Suppressor macrophage (primary cell): ENCODE measurements at places on chromosomes 3 and 15.

DNA sequence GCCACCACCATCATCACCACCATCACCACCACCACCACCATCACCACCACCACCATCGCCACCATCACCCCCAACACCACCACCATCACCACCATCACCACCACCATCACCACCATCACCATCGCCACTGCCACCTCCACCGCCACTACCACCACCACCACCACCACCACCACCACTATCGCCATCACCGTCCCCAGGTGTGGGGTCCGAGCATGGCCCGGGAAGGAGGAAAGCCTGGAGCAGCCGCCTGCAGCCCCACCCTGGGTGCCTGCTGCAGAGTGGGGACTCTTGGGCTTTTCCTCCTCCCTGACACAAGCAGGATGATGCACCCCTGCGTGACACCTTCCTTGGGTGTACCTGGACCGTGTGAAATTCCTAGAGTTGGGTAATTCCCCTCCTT, 43.9 kb downstream of the MUC4 start:
- no peak for DNase-seq

DNA sequence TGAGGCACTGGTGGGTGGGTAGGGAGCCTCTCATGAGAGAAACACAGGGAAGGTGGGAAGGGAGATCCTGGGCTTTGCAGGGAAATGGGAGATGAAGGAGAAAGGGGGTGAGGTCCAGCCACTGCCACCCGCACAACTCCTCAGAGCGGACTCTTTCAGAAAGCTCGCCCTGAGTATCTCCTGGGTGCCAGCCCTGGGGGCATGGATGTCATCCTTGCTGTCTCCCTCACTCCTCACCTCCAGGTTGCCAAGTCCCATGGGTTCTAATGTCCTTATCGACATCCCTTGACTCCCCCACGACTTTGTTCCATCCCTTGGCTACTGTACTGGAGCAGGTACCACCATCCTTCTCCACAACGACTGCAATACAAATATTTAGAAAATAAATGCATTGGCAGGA, 40.9 kb downstream of the SYNM start:
- DNase-seq, result no peak

DNA sequence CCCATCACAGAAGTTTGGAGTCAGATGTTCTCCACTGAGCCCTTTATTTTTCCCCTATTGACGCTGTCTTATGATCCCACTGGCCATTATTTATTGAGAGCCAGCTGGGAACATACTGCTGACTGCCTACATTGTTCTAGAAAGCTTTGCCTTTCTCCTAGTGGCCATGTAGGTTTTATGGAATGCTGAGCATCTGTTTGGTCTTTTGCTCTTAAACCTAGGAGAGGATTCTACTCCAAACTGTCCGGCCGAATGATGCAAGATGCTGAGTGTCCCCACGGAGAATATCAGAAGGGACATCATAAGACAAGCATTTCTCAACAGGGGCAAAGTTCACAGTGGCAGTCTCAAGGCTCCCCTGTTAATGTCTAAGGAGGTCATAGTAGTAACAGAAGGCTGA, 171.4 kb downstream of the ARRDC4 start:
- DNase-seq, result no peak

DNA sequence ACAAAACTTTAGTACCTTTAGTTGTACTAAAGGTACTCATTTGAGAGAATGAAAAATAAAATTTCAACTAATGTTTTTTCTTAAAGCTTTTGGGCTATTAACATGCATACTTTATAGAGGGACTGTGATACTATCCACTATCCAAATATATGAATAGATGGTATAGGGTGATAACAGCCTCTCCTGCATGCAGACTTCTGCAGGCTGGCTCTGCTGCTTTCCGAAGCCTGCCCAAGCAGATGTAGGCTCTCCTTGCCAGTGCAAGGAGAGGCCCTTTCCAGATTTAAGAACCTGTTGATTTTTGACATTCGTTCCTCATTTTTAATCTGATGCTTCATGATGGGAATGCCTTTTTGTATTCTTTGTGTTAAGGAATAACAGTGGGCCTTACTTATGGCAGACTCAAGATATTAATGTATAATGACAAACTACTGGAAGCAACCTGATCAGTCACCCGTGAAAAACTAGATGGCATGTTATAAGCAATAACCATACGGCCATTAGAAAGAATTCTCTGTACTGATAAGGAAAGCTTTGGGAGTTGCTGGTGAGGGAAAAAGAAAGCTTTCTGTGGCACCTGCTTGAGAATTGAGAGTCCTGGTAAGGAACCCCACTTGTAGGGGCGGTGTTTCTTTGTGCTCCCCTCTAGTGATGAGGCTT, 181.7 kb downstream of the TP63 start:
- DNase-seq, result no peak

DNA sequence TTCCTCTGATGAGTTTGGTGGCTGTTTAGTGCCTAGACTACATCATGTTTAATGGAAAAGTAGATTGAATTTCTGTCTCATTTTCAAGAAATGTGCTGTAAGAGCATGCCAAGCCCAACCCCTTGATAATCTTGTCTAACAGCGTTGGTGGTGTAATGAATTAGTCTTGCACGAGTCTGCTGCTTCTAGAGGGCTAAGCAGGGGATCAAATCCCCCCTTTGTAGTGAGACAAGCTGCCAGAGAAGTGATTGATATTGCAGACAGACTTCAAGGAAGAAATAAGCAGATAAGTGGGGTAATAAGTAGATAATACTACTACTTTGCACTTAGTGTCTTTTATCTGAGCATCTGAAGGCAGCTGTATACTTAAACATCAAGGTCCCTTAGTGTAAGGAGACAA, 141.4 kb downstream of the TP63 start:
- DNase-seq, result no peak

DNA sequence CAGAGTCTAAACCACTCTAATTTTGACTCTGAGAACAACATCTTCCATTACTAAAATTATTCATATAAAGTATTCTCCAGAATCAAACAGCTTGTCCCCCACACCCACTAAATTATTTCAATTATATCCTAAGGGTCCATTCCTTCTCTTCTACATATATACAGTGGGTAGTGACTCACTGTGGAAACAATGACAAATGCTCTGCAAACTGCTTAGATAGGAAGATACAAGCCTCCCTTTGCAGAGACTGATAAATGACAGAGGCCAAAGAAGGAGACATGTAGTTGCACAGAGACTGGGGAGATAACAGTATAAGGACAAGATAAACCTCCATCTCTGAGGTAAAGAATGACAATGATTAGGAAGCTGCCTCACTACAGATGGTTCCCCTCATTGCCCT, 1087.4 kb downstream of the AGBL1 start:
- DNase-seq, result no peak

GRCh38 chr3:171834461-171834801, 8.7 kb upstream of the TMEM212 start:
- no peak for DNase-seq

- DNase-seq, result no peak
Observed at GRCh38 chr15:83174891-83175290, 32.7 kb downstream of the HDGFL3 start.

DNA sequence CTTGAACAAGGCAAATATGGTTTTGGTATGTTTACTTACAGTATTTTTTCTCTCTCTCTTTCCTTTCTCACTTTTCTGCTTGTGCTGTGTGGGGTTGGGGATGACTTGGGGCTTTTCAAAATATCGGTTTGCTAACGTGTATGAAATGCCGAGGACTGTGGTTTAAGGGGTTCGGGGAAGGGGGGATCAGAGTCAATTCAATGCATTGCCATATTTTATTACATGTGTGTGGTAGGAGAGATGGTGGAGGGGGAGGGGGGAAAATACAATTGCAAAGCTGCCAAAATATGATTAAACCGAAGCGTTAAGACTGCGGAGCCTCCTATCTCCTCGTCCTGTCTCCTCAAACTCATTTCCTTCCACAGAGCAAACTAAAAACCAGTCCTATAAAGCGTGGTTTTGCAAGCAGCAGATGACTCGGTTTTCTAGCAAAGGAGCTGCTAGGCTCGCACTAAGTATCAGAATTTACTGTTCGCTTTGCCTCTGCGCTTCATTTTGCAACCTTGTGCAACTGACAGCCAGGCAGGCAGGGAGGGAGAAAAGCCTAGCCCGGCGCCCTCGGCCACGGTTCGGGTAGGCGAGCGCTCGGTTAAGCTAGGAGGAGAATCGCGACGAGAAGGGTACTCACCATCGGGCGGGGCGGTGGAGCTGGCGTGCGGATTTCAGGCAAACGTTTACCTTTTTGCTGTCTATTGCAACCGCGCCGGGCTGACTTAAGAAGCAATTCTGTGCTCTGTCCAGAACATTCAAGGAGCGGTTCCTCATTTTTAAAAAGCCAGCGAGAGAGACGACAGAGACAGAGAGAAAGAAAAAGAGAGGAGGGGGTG, 4.0 kb upstream of the NR2F2 start:
- no peak for DNase-seq

DNA sequence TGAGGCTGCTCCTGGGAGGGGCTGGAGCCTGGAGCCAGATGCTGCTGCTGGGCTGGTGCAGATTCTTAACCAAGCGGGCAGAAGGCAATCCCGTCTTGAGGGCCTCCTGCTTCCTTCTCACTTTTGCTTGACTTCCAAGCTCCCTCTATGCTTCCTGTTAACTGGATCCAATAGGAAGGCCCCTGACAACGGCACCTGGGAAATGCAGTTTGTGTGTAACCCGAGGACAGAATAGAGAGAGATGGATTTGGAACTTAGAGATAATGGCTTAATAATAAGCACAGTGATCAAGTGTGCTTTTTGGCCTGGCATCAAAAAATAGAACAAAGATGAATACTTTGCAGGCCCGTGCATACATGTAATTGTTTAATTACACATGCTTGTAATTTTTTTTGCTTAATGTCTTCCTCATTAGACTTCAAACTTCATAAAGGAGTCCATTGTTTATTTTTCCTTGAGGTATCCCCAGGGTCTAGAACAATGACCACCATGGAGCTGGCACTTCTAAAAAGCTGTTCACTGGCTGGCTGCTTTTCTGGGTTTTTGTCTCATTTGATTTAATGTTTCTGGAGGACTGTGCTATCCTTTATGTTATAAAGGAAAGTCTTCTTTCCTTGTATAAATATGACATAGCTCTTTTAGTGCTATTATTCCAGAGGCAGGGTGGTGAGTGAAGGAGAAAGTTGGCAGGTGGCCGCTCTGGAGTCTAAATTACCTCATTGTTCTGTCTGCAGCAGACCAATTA, 63.3 kb upstream of the MITF start:
- DNase-seq, result no peak

- DNase-seq, result peak; percentile 88
Observed at GRCh38 chr3:195715583-195716266, 5.1 kb upstream of the MUC20 start.

DNA sequence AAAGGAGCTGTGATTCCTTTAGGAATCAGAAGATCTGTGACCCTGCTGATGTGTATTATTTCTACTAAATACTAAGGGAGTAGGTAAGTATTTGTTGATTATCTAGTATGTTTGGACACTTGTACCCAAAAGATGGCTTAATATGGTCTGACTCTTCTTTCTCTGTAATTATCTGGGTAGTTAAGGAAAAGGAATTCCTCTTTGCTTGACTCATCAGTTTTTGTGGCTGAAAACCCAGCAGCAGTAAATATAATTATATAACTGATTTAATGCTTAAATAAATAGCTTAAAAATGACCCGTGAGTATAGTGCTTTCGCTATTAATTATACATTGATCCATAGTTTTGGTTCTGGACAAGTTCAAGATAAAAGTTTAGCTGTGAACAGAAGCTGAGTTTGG, 155.8 kb downstream of the LRTM1 start:
- no peak for DNase-seq

GRCh38 chr3:72373139-72373538, 475.1 kb downstream of the SHQ1 start:
- no peak for DNase-seq

DNA sequence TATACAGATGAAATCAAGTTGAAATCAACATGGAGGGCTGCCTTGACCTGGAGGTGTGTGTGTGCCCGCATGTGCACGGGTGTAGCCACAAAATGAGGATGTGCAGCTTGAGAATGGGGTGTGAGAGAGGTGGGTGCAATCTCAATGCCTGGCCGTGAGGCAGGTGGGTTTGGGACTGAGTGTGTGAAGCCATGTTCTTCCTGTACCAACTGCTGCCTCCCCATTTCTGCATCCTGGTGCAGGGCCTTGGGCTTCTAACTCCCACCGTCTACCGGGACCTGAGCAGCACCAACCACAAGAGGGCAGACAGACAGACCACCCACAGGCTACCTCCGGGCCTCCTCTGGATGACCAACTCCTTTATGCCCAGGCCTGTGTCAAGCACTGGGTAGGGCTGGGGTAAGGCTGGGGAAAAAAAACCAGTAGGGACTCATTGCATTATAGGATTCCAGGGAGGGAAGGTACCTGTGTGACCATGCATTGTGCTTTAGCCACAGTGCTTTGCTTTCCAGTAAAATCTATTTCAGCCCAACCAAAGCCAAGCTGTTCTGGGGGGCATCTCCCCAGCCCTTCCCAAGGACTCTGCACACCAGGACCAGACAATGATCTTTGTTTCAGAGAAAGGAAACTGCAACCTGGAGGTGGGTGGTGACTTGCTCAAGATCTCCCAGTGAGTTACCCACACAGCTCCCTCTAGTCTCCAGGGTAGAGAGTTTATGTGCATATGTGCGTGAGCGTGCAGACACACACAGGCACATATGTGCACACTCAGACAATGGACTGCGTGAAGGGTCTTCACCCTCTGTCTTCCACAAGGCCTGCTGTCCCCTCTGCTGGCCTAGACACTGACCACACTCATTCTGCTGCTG, 162.2 kb upstream of the TLE3 start:
- no peak for DNase-seq

DNA sequence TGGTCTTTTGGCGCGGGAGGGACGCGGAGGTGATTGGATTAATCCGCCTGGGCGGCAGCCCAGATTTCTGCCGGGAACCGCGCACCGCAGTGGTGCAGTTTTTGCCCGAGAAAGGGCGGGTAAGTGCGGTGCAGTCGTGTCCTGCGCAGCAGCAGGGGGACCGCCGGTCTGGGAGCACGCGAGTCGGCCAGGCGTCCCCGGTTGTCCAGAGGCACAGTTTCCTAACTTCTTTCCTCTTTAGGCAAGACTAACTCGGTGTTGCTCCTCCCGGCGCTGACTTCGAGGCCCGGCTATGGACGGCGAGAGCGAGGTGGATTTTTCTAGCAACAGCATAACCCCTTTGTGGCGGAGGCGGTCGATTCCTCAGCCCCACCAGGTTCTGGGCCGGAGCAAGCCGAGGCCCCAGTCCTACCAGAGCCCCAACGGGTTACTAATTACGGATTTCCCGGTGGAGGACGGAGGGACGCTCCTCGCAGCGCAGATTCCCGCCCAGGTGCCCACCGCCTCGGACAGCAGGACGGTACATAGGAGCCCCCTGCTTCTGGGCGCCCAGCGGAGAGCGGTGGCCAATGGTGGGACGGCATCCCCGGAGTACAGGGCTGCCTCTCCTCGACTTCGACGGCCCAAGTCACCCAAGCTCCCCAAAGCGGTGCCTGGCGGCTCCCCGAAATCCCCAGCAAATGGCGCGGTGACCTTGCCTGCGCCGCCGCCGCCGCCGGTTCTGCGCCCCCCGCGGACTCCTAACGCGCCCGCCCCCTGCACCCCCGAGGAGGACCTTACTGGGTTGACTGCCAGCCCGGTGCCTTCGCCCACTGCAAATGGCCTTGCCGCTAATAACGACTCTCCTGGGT, 736 bp downstream of the ARHGEF26 start:
- peak; percentile 57 for DNase-seq

- peak; percentile 66 for DNase-seq
Observed at GRCh38 chr15:68210821-68211655, 5.9 kb upstream of the CALML4 start.

GRCh38 chr3:13504161-13504831, 24.2 kb downstream of the HDAC11 start:
- DNase-seq, result peak; percentile 1
